ENCODE measurements at places on chromosomes 4 and X.

GRCh38 chr4:55725057-55725456 is 89.0 kb upstream of the NMU start:
- DNase-seq, result no peak

DNA sequence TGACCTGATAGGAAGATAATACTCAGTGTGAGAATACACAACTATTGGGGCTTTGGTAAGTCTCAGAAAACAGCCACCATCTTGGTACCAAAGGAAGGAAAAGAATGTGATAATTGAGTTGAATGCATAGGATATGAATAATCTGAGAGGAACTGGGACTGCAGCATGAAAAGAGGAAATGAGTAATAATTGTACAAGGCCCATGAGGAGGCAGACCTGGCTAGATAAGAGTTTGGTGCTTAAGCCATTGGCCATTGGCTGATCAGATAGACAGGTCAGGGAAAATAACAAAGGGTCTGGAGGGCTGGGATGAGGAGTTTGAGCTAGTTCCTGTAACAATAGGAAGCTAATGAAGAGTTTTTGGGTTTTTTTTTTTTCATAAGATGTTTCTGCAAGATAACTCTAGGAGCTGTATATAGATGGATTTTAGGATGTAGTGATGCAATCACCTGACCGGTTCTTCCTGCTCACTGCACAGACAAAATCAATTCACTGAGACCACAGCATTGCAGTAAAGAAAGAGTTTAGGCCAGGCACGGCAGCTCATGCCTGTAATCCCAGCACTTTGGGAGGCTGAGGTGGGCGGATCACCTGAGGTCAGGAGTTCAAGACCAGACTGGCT is 5.3 kb upstream of the TRMT2B start:
- peak; percentile 34 for DNase-seq

DNA sequence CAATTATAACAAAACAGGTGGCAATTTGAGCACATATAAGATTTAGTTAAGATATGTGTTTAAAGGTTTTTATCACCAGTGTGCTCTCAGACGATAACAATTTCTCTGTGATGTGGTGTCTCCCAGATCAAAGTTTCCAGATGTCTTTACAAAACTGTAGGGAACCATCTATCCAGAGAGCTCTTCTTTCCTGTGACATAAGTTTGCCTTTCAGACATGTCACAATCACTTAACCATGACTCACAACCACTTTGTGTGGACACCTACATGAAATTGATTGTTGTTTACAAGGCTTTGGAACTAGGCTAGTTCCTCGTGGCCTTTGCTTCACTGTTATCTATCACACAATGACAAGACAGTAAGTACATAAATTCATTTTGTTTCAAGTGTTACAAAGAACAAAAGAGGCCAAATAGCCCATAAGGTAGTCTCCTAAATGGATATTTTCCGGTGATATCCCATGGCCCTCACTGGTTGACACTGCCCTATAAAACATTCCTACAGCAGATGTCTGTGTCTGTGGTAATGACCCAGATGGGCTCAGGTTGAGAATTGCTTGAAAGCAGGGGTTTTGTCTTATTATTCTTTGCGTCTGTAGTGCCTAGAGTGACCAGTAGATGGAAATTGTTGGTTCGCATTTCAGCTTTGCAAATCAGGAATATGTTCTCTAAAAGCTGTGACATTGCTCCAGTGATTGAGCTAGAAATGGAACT is 297.8 kb upstream of the FAM241A start:
- DNase-seq, result no peak

DNA sequence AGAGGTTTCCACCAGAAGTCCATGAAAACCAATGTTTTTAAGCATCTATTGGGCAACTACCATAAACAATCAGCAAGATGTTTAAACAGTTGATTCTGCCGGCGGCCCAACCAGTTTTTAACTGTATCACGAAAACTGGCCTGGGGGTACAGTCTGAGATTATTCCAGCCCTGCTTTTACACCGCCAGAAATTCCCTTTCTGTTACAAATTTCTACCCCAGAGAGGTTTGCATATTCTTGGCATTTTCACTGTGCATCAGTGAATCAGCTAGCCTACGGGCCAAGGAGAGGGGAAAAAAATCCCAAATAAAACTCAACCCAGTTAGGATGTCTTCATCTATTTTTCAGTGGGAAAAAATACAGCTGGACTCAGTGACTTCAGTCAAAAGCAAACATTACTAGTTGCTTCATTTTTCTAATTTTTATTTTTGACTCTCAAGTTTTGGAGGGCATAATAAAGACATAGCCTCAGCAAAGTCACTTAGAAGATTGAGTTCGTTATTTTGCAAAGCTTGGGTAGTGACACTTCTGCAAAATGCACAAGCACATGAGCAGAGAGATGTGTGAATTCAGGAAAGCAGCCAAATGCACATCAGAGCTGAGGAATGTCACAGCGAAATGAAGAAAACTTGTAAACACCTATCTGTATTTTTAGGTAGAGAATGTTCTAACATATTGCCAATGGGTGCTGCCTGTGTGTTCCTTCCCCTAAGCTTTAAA is 167.8 kb upstream of the GK2 start:
- no peak for DNase-seq

- DNase-seq, result no peak
Measured at GRCh38 chr4:37793562-37793961, 32.9 kb upstream of the PGM2 start.

GRCh38 chrX:9903146-9903545 is 64.0 kb upstream of the CLDN34 start:
- no peak for DNase-seq

GRCh38 chrX:103464072-103464773 is 55.1 kb downstream of the RAB40A start:
- DNase-seq, result peak; percentile 22

GRCh38 chr4:85995361-85995760 is 364.5 kb downstream of the MAPK10 start:
- DNase-seq, result no peak

DNA sequence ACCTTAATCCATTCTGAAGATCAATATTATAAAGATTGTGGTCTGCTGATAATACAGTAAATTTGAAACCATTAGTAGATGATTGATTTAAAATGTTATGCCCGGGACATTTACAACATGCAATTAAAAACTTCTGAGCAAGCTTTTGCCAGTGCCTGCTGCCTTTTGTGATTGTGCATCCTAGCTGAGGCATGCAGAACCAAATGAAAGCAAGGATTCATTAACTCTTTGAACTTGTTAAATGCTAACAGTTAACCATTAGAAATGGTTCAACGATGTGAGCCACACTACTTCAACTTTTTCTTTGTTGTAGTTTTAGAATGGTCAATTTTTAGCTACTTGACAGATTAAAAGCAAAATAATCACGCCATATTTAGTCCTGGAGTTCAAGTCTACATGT is 51.1 kb downstream of the ZFP42 start:
- no peak for DNase-seq

GRCh38 chr4:151934766-151935165 is 174.0 kb upstream of the GATB start:
- no peak for DNase-seq

DNA sequence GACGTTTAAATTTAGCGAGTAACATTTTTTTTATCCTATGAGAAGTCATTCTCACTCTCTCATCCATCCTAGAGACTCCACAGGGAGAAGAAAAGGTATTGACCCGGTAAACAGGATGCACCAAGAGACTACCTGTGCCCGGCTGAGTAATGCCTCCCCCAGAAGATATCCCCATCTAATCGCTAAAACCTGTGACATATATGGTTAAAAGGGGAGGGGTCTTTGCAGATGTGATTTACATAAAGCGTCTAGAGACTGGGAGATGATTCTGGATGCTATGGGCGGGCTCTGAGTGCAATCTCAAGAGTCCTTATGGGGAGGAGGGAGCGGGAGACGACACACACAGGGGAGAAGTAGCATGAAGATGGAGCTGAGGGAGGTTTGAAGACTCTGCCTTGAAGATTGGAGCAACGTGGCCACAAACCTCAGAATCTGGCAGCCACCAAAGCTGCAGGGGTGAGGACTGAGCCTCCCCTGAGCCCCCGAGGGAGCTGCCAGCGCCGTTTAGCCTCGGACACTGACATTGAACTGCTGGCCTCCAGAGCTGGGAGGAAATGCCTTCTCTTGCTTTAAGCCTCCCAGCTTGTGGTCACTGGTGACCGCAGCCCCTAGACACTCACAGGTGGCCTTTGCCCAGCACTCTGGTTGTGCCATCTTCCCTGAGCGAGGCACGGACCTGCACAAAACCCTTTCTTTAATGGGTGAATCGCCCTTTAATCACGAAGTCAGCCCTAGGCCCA is 11.2 kb downstream of the ABLIM2 start:
- DNase-seq, result no peak

DNA sequence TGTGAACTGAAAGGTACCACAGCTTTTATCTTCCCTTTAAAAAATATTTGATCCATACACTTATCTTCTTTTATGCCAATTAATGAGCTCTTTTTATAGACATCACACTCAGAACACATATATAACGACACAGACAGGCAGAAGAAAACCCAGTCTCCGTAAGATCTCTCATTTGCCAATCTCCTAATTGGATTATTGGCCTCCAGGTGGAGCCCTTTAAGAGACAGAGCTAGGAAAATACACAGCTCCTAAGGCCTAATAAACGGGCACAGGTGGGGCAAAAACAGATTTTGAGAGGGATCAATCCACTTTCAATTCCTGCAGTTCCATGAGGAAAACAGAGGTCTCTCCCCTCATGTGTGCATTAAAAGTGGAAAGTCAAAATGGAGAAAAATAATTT is 1495.4 kb downstream of the RPA4 start:
- no peak for DNase-seq

GRCh38 chr4:104465201-104465600 is 29.5 kb downstream of the CXXC4 start:
- no peak for DNase-seq

GRCh38 chr4:164904336-164904735 is 27.4 kb downstream of the APELA start:
- DNase-seq, result no peak

- no peak for DNase-seq
Measured at GRCh38 chrX:103637604-103638338, 9.0 kb downstream of the TCEAL1 start.

DNA sequence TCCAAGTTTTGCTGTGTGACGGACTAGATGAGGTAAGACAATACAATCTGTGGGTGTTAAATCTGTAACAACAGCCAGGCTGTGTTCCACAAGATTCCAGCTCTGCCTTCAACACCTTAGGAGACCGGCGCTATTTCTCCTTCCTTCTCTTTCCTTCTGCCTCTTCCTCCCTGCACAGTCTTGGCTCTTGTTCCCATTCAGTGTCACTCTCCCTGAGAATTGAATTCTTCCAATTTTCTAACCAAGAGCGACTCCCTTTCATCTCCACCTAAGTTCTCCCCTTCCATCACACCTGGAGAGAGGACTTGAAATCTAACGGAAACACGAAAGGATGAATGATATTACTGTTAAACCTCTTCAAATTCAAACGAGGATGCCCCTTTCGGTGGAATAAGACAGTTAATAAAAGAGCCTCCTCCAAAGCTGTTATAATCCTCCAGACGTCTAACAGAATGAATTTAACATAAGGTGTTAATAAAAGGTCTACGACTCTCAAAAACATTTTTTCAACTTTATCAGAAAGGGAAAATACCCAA is 2.7 kb downstream of the EPHA5 start:
- DNase-seq, result no peak

DNA sequence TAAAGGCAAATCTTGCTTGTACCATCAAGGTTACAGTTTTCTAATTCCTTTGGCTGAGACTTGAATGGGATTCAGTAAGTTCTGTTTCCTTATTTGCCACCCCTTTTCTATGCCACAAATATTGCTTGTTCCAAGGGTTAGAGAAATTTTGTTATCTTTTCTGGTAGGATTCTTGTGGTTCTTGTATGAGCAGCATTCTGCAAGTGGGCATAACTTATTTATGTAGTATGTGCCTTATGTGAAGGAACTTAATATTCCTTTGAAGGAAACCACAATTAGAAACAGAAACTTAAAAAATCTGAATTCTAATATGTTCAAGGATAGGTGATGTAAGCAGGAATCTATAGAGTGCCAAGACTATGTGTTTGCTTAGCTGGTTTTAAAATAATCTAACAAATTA is 53.1 kb upstream of the TSPAN5 start:
- no peak for DNase-seq

DNA sequence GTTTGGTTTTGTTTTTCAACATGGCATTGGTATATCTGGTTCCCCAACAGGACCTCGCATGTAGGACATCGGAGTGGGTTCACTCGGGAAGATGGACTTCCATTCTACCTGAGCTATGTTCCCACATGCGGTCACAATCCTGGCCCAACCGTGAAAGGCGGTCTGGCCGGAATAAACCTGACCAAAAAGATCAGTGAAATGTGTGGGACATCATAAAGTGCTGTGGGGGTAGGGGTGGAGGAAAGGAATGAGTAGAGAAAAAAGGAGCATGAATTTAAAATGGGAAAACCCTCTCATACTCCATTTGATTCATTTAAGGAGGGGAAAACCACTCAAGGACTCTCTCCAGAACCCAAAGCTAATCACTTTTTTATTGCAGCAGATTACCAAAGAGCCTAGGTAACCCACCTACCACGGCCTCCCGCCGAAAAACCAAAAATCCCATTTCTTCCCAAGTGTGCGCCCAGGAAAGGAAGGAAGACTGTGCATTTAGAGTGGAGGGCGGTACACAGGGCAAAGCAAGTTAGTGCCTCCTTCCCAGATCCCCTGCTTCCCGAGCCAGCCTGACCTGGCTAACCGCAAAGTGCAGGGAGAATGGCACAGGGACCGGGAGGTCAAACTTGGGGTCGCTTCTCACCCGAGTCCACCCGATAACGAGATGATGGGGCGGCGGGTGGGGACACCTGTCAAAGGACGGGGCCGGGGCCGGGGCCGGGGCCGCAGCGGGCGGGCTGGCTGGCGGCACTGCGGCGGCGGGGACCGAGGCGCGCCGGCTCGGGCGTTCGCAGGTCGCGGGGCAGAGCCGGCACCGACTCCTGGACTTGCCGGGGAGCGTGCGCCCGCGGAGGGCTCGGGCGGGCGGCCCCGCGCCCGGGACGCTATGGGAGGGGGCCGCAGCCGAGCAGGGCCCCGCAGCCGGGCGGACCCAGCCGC is 669 bp downstream of the TMEM150C start:
- peak; percentile 36 for DNase-seq

DNA sequence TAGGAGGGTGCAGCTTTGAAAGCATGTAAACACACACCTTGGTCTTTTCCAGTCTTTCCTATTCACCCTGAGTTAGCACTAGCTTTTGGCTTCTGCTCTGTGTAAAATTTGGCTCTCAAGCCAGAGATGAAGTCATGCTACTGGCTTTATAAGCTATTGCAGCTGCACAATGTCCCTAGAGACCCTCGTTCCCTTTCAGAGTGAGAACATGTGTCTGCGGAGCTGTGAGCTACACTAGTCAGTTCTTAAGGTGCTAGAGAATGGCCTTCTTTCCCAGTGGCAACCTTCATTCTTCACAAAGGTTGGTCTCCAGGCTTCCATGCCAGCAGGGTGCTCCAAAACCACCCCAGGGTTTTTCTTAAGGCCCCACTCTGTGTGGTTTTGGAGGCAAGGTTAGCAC is 199.1 kb downstream of the SPATA18 start:
- DNase-seq, result no peak

GRCh38 chr4:169167957-169168858 is 102.5 kb downstream of the SH3RF1 start:
- peak; percentile 18 for DNase-seq

GRCh38 chrX:153573984-153574383 is 25.0 kb downstream of the CCNQ start:
- DNase-seq, result peak; percentile 25

GRCh38 chr4:184355111-184355604 is 119.2 kb downstream of the IRF2 start:
- DNase-seq, result peak; percentile 44
